ENCODE measurements at places on chromosomes 16 and 17. TPM values are rescaled to one million over a fixed set of nuclear protein-coding genes. Genes with fewer than 3 reads are reported as not detected.
A peak's percentile ranks its signal among the peaks of the same experiment; 100 is the strongest.

DNA sequence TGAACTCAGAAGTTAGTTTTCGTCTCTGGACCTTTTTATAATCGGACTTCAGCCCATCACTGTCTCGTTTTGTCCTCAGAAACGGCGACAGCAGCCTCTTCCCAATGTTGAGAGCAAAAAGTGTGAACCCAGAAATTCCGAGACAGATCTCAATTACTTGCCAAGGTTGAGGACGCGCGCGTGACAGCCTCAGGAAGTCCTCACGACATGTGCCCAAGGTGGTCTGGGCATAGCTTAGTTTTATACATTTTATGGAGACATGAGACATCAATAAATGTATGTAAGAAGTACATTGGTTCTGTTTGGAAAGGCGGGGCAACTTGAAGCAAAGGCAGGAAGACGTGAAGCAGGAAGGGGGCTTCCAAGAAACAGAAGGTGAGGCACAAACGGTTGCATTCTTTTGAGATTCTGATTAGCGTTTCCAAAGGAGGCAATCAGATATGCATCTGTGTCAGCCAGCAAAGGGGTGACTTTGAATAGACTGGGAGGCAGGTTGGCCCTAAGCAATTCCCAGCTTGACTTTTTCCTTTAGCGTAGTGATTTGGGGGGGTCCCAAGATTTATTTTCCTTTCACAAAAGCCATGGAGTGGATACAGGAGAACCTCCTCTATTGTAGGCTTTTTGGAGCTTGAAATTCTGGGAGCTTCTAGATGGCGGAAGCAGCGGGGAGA, 583 bp upstream of the ZNF747 start:
- DNase-seq: no peak

DNA sequence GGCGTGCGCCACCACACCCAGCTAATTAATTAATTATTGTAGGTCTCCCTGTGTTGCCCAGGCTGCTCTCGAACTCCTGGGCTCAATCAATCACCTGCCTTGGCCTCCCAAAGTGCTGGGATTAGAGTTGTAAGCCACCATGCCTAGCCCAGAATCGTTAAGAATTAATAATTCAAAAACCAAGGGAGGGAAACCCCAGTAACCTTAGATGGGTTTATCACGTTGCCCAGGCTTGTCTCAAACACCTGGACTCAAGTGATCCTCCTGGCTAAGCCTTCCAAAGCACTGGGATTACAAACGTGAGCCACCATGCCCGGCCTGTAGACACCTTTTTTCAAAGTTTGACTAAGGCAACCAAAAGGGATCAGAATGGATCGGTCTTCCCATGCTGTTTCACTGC, 21.6 kb downstream of the CD300LF start:
- no peak for DNase-seq

- no peak for DNase-seq
Measured at GRCh38 chr16:85710732-85711131, 22.0 kb upstream of the GINS2 start.

- DNase-seq: no peak
Measured at GRCh38 chr17:13592427-13592826, 9.3 kb downstream of the HS3ST3A1 start.

DNA sequence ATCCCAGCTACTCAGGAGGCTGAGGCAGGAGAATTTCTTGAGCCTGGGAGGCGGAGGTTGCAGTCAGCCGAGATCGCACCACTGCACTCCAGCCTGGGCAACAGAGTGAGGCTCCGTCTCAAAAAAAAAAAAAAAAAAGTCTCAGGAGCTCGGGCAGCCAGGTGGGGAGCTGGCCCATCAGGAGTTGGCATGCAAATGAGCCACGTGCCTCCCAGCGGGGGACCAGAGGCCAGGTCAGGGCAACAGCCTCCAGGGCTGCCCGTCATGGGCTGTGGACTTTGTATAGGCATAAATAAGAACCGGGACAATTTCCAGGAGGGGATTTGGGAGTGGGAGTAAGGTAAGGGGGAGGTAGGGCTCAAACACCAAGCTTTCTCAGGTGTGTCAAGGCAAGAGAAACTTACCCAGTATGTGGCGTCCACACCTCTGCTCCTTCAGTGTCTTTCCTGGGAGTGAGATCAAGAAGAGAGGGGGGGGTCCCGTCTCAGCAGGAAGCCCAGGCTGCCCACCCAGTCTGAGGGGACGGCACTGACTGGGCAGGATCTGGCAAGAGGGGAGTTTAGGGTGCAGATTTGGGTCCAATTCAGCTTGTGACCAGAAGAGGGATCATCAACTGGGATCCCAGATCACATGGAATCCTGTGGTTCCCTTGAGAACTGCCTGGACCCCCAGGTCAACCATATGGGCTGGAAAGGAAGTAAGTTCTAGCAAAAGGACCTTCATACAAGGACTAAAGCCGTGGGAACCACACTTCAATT, 22.3 kb upstream of the G6PC1 start:
- no peak for DNase-seq

GRCh38 chr17:50466371-50467113, 2.1 kb downstream of the CHAD start:
- DNase-seq: no peak

DNA sequence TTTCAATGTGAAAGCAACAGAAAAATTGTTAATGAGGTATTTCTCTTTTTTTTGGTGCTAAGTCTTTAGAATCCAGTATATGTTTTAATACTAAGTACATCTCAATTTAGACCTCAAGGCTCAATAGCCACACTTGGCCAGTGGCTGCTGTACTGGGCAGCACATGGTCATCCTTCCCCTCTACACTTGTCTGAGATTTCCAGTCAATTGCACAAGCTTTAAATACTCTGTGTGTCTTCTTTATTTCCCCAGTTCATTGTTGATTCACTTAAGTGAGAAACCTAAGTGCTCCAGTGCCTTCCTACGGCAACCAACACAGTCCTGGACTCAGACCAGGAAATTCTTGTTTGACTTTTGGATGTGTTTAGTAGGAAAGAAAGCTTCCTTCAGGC, 62.2 kb downstream of the TNRC6C start:
- no peak for DNase-seq

DNA sequence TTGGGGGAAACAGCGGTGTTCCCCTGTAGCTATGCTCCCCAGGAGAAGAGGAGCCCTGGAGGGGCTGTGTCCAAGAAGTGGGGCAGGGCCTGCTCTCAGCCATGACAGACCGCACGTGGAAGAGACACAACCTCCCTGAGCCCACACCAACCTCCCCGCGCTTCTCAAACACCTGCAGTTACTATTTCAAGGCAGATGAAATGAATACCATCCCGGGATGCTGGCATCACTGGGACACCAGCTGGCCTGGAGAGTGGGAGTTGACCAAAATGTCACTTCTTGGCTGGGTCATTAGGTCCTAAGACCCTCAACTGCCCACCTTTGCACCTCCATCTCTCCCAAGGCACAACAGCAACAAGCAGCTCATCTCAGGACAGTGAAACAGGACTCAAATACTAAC, 32.0 kb downstream of the SPHK1 start:
- no peak for DNase-seq

GRCh38 chr17:78313735-78314648, 45.9 kb downstream of the SOCS3 start:
- peak; percentile 85 for DNase-seq

GRCh38 chr17:27368151-27368795, 74.4 kb downstream of the WSB1 start:
- DNase-seq: no peak

- DNase-seq: no peak
Measured at GRCh38 chr16:8585857-8586256, 4.5 kb downstream of the TMEM114 start.

GRCh38 chr17:57927048-57927723, 28.0 kb downstream of the CUEDC1 start:
- DNase-seq: no peak

DNA sequence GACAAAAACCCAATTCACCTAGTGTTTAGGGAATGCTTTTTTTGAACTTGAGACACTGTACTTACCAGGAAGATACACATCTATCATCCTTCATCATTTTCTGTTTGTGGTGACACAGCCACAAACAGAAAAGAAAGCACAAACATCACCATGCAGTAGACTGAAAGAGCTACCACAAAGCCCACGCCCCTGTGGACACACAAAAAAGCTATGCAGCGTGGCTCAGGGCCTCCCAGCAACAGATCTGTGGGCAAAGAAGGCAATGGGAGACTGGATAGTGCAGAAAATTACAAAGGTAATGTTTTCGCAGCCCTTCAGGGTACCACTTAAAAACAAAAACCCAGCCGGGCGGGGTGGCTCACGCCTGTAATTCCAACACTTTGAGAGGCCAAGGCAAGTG, 9.6 kb downstream of the COTL1 start:
- DNase-seq: no peak

- DNase-seq: no peak
Measured at GRCh38 chr16:70577256-70577698, 53.7 kb downstream of the SF3B3 start.

DNA sequence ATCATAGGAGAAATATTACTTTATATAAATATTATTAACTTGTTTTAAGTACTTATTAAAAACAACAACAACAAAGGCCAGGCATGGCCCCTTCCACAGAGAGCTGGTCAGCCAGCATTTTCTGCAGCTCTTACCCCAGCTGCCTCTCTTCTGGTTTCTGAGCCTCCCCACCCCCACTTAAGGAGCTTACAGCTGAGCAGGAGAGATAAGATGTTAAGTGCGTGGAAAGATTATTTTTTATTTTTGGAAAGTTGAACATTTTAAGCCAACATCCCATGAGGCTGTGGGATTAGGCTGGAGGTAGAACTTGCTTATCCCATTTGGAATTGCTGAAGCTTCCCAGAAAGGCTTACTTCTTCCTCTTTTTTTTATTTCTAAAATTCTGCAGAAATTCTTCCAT, 401.2 kb downstream of the SEC14L1 start:
- DNase-seq: peak; percentile 73

DNA sequence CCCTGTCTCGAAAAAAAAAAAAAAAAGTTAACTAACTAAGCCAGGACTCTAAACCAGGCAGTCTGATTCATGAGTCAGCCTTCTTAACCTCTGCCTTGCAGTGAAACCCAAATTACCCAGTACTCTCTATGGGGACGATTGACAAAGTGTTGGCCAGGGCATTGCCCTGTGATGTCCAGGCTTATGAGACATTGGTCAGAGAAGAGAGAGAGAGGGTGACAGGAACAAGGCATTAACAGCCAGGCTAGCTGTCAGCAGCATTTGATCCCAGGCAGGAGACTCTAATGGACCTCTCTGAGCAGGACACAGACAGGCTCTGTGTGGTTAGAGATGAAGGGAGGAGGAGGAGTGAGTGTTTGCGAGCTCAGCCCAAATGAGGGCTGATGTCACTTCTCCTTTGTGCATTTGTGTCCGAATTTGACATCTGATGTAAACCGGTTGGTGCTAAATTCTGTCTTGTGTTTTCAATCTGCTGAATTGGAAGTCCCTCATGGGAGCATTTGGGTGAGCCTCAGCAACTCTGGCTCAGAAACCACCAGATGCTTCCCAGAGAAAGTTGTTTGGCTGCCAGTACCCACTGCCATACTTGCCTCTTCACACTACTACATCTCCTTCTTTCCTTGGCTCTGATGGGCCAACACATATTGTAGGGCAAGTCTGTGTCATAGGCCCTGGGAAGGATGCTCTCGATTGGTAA, 4.3 kb upstream of the MYL4 start:
- no peak for DNase-seq

DNA sequence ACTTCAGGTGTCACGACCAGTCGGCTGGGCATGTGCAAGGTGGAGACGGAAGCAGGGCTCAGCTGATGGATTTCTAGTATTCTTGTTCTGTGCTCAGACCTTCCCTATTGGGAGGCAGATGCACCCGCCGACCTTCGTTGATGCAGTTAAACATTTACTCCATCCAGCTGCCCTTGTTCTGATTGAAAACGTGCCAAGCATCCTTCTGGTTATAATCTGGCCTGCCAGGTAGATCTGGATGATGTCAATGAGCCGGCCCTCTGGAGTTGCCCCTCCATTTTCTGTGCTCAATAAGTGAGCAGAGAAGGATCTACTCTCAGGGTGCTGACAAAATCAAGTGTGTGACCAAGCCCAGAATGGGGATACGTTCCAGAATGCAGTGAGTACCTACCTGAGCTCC, 38.3 kb downstream of the CCDC182 start:
- no peak for DNase-seq

DNA sequence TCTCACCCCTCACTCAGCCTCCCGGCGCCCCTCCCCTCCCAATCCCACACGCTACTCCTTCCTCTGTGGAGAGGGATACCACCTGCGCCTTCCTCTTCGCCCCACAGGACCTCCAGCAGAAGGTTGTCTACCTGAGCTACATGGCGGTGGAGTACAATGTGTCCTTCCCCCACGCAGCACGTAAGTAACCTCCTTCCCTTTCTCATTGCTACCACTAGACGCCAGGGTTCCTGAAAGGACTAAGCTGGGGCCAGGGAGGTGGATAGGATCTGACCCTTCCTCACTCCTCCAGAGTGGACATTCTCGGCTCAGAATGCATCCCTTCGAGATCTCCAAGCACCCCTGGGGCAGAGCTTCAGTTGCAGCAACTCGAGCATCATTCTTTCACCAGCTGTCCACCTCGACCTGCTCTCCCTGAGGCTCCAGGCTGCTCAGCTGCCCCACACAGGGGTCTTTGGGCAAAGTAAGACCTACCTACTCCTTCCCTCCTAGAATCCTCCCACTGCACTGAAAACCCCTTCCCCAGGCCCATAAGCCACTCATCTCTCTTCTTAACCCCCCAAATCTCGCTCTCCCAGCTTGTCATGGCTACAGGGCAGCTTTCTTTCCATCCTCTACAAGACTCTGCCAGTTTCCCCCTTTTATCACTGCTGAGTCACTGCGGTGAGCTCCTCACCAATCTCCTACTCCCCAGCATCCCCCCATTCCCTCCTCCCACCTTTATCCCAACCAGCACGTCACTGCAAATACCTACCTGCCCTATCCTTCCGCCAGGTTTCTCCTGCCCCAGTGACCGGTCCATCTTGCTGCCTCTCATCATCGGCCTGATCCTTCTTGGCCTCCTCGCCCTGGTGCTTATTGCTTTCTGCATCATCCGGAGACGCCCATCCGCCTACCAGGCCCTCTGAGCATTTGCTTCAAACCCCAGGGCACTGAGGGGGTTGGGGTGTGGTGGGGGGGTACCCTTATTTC, 1.5 kb downstream of the CD68 start:
- DNase-seq: no peak

GRCh38 chr16:66364117-66364958, 2.2 kb upstream of the CDH5 start:
- no peak for DNase-seq

GRCh38 chr17:59355030-59355701, 23.7 kb downstream of the YPEL2 start:
- DNase-seq: no peak

Gene ITGA2B
- total RNA-seq: 0.78 TPM

Gene NAA38
- total RNA-seq: 105 TPM

Gene NR1D1
- 24.9 TPM for total RNA-seq

Gene TPSG1
- 0.30 TPM for total RNA-seq

Gene COX4I1
- 2,129 TPM for total RNA-seq

Gene MYH10
- total RNA-seq: 29.1 TPM

Gene FAM171A2
- 0.70 TPM for total RNA-seq

Gene GAN
- total RNA-seq: 8.5 TPM

Gene CBLN1
- 0.89 TPM for total RNA-seq

Gene KRTAP4-5
- not detected for total RNA-seq

Gene RPL19
- total RNA-seq: 1,018 TPM

Data from Right ventricle myocardium inferior (tissue), 1 donor.